Activated CD4-positive, alpha-beta T cell treated with anti-CD3 and anti-CD28 coated beads, Interleukin-2, amount 50 U/mL, for 1 hour (primary cell): ENCODE measurements at places on chromosomes 13 and 19.

GRCh38 chr19:4455719-4456475 is 1.7 kb downstream of the UBXN6 start:
- DNase-seq, result no peak

DNA sequence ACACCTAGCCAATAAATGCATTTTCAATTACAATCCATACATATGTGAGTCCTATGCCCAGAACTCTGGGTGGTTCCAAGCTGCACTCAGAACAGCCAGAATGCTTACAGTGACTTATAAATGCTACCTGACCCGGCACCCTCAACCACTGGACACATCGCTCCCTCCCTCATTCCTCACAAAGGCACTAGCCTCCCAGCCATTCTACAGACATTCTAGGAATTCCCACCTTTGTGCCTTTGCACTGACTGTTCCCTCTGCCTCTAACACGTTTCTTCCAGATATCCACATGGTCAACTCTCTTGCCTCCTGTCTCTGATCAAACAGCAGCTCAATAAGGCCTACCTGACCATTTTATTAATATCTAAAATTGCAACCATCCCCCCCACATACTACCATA is 99.9 kb downstream of the LHFPL6 start:
- DNase-seq, result no peak

DNA sequence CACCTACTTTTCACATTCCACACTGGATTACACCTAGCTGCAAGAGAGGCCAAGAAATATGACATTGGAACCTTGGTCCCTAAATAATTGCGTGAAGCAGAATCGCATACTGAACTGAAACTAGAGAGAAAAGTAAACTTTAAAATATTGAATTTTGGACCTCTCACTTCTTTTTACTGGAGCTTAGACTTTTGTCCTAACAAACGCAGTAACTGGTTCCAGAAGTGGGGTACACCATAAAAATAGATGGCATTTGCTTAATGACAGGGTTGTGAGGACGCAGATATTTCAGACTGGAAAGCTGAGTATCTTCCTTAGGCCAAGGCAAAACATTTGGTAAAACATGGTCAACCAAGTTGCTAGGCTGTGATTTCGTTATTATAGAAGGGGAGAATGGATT is 19.2 kb upstream of the TPM4 start:
- no peak for DNase-seq

DNA sequence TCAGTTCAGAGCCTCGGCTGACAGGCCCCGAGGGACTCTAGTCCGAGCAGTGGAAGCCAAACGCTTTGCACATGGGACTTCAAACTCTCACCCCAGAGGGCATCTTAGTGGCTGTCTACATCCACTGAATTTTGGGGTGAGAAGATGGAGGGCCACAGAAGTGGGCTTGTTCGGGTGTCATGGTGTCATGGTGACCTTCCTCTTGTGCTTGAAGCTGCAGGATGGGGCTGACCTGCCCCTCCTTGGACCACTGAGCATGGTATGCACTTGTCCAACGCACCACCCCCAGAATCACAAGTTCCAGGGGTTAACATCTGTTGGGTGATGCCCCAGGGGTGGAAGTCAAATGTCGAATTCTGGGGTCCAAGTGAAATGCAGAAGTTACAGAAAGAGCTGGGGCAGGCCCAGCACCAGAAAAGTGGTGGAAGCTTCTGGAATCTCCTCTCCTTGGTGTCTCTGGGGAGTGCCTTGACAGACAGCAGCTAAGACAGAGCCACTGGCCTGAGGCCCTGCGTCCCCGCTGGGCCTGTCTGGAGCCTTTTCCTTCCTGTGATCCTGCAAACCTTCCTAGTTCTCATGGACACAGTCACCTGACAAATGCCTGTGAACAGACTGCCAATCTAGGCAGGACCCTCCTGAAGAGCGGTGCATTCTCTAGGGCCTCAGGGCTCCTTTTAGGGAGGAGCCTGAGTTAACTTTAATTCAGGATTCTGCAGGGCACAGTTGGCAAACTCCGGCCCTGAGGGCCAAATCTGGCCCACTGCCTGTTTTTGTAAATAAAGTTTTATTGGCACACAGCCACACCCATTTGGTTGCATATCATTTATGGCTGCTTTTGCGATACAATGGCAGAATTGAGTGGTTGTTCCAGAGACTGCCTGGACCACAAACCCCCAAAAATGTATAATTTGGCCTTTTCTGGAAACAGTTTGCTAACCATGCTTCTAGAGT is 65.1 kb upstream of the RANBP3 start:
- no peak for DNase-seq

DNA sequence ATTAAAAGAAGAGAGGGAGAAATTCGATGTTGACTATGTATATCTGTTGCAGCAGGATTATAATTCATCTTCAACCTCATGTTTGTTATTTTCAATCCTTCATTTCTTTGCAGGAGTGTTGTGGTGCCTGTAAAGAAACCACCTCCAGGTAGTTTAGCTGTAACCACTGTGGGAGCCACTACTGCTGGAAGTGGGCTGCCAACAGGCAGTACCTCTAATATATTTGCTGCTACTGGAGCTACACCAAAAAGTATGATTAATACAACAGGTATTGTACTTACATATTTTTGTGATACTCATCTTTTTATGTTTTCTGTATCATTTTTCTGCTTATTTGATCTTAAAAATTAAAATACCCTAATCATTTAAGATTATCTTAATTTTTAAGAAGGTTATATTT is 266.5 kb downstream of the NBEA start:
- no peak for DNase-seq

DNA sequence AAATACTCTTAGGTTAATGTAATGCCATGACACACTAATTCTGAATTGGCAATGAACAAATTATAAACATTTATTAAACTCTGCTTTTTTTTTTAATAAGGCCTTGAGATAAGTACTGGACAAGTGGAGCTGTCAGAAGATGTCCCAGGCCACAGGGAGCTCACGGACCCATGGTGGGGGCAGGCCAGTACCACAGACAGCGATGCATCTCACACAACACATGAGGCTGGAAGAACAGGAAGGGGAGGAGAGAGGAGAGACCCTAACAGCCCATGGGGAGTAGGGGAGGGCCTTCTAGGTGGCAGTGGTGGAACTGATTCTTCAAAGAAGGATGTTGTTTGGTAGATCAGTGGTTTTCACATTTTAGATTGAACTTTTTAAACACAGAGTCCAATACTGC is 128.4 kb downstream of the LHFPL6 start:
- no peak for DNase-seq

- DNase-seq, result no peak
Observed at GRCh38 chr19:16003391-16003790, 54.6 kb downstream of the OR10H4 start.

- DNase-seq, result no peak
Observed at GRCh38 chr13:40585911-40586471, 80.5 kb downstream of the FOXO1 start.

GRCh38 chr19:33804021-33804799 is 7.5 kb downstream of the KCTD15 start:
- DNase-seq, result no peak

- no peak for DNase-seq
Observed at GRCh38 chr13:47175172-47175866, 278.5 kb upstream of the HTR2A start.

- no peak for DNase-seq
Observed at GRCh38 chr13:68173111-68173510, 943.0 kb upstream of the PCDH9 start.

DNA sequence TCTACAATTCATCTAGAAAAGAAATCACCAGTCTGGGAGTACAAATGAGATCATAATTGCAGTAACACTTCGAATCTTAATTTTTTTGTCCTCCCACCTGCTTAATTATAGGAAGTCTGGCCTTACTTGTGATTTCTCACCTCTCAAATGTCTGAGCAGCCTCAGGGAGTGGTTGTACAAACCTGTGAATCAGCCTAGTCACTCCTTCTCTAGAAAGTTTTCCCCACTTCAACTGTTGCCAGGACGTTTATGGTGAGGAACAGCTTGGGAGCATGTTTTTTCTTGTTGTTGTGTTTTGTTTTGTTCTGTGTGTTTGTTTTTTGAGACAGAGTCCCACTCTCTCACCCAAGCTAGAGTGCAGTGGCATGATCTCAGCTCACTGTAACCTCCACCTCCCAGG is 50.3 kb upstream of the CLDN10 start:
- no peak for DNase-seq

DNA sequence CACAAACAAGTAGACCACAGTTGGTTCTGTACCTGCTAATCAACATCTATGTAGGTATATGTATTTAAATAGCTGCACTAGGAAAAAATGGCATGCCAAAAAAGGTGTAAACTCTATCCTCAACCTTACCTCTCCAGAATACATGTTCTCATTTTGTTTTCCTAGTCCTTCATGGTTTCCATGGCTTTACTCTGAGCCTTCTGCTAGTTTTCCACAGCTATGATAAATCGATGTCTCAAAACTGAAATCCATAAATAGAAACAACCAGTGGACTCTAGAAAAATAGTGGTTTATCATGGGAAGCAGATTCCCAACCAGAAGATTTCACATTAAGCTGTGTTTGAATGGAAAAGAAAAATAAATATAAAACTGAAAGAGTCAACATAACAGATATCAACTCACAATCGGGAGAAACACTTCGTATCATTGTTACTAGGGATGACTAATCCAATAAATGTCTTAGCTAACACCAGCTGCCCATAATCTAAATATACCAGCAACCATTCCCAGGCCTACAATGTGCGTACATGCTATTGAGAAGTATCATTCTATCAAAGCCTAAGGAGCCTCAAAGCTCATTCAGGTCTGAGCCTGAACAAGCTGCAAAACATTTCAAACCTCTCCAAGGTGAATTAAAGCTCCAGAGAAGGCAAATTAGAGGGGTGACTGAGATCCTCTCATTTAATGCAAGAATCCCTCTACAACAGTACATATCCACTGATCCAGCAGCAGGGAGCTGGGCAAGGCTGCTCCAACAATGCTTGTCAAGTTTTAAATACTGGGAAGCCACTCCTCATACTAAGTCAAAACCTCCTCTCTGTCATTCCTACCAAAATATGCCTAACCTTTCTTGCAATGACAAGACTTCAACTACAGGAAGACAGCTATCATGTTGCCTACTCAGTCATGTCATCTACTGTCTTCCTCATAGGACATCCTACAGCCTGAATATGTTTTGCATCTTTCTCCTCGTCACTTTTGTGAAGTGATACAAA is 90.2 kb downstream of the KCTD12 start:
- DNase-seq, result no peak

DNA sequence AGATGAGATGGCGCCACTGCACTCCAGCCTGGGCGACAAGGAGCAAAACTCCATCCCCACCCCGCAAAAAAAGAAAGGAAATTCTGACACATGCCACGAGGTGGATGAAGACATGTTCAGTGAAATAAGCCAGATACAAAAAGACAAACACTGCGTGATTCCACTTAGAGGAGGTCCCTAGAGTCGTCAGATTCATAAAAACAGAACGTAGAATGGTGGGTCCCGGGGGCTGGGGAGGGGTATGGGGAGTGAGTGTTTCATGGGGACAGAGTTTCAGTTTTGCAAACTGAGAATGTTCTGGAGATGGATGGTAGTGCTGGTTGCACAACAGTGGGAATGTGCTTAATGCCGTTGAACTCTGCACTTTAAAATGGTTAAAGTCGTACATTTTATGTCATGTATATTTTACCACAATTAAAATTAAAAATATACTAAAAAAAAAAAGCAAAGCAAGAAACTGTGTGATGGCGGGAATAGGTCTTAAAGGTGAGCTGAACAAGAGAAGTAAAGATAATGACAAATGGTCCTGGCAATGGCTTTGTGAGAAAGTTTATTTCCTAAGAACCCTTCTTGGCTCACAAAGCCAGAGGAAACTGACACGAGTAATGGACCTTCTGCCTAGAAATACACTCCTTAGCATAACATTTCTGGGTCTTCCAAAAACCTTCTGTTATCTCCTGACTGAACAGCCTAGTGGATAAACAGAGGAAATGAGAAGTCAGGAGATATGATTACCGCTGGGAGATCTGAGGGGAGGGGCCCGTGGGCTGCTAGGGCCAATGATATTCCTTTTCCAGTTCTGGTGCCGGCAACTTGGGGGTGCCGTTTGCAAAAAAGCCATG is 4.2 kb upstream of the SPC24 start:
- no peak for DNase-seq

DNA sequence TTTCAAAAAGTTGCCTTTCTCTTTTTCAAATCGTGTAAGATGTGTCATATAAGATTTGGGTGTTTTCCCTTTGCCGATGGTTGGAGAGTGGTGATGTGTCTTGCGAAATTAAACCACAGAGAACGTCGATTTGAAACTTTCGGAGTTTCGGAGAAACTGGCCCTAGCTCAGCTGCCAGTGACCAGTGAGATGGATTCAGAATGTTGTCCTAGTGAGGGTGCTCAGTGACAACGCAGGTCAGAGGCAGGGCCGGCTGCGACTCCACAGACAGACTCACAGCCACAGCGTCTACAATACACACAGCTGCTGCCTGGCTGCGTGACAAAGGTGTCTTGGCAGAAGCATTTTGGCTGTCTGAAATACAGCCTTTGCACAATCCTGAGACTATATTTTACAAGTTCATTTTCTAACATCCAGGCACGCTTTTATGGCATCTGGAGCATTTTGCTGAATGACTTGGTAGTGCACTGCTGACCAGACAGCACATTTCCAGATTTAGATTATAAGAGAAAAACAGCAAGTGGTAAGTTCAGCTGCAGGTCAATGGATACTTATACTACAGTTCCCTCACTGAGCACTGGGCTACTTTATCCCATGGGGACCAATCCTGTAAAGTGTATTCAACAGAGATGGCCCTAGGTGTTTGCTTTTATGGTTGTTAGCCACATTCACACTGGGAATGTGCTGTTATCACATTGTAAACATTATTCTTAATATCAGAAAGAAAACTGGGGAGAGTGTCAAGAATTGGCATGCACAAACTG is 207.5 kb downstream of the KCNRG start:
- no peak for DNase-seq

DNA sequence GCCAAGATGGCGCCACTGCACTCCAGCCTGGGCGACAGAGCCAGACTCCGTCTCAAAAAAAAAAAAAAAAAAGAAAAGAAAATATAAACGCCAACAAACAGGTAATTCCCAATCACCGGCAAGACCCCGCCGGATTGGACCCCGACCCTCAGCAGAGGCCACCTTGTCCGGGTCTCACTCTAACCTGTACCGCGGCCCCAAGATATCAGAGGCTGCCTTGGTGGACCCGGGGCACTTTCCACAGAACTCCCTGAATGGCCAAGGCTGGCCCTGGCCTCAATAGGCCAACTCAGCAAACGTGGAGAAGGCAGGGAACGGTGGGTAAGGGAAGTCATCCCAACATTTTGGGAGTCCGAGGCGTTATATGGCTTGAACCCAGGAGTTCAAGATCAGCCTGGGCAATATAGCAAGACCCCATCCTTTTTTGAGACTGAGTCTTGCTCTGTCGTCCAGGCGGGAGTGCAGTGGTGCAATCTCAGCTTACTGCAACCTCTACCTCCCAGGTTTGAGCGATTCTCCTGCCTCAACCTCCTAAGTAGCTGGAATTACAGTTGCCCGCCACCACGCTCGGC is 27.8 kb downstream of the MAN2B1 start:
- DNase-seq, result no peak

DNA sequence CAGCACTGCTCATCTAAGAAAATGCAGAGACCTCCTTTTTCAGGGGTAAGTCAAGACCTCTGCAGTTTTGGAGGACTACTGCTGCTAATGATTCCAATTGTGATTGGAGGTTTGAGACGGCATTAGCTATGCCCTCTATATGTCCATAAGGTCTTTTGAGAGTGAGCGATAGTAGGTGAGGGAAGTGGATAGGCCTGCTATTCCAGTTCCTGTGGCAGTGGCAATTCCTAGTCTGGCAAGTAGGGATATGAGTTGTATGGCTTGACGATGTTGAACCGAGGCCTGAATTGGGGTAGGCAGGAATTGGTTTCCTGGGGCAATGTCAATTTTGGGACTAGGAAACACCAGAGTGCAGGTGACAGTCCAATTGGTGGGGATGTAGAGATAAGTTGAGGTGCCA is 913.1 kb upstream of the SLITRK5 start:
- DNase-seq, result no peak

- DNase-seq, result no peak
Observed at GRCh38 chr19:22733691-22734090, 50.3 kb downstream of the ZNF99 start.
